ENCODE measurements at places on chromosomes 2 and 18.

DNA sequence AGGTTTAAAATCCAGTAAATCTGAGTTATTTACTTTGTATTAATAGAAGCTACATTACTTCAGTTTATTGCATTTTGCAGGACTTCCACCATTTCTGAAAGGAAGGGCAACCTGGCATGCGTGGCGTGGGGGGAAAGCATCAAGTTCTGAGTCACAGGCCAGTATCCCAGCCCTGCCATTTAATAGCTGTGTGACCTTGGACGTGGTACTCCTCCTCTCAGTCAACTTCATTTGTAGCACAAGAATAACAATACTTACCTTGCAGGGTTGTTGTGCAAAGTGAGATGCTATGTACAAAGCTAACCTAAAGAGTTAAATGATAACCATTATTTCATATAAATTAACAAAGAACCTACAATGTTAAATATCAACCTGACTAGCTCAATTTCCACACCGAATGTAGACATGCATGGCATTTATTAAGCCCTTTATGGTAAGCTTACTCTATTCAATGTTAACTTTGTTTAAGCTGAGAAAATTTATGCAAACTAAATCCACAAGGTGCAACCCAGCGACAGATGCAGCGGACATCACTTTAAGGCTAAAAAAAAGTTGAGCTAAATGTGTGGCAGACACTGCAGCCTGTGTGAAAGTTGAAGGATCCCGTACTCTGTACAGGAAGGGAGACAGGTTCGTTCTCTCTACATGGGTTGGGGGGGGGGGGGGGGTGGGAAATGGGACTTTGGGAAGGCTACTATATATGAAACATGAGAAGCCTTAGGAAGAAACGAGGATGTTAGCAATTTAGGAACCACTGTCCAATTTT is 17.2 kb upstream of the STPG4 start:
- DNase-seq: no peak

- DNase-seq: no peak
Measured at GRCh38 chr18:65751155-65752085, 608 bp downstream of the CDH7 start.

DNA sequence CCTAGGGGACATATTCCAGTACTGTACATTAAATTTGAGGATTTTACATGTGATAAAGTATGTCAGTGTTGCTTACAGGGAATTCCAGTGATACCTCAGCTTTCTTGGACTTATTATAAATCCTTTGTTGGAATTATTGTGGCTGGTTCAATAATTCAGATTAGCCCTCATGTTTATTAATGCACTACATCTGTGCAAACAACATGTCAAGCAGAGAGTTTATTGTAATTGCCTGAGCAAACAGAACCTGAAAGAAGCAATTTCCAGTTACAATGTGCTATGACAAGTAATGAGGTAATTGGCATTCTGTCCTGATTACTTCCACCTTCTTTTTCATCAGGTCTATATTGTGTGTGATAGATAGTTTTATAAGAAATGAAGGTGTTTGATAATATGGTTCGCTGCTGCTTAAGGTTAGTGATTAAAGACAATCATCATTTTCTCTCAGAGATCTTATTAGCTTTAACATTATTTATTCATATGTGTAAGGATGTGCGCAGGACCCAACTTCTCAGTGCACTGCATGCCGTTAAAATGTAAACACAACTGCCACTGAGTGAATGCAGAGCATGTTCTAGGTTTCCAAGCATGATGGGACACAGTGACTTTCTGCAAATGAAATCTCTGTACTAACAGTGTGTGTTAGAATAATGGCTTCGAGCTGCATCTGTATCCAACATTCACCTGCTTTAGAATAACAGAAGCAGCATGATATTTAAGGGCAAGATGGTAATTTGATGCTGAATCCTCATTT is 973.7 kb upstream of the POU3F3 start:
- DNase-seq: no peak

GRCh38 chr2:230958820-230959756 is 34.0 kb upstream of the GPR55 start:
- no peak for DNase-seq

DNA sequence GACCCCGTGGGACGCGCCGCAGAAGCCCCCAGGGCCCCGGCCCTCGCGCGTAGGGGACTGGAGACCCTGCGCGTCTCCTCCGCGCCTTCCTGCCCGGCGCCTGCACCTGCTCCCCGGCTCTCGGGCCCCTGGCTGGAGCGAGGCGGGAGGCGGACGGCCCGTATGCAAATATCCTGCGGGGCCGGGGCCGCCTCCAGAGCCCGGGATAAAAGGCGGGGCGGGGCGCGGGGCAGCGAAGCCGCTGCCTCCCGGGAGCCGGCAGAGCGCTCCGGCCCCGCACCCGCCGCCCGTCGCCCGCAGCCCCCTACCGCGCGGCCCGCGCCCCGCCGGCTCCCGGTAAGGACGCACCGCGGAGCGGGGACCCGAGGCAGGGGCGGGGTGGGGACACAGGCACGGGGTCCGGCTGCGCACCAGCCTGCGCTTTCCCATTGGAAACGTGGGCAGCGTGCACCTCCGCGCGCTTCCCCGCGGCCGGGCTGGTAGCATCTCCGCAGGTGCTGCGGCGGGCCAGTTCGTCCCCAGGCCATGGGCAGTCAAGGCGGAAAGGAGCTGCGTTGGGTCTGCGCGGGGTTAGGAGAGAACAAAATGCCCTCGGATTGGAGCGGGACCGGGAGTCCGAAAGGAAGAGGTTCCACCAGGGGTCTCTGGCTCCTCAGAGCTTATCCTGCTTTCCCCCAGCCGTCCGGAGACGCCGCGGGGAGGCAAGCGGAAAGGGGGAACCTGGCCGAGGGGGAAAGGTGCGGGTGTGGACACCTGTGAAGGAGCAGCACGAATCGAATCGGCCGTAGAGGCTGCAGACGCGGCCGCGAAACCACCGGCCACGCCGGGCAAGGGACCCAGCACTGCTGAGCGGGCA is at the start of gene ATP6V1C2:
ATP6V1C2 (plus strand) TSS at position 235 of the 856 bp plus-strand sequence. CDS start 1,220 bp downstream, outside the sequence.
- DNase-seq: no peak

Measured in hematopoietic multipotent progenitor cell treated with erythropoietin and hydrocortisone succinate and interleukin-3 and kit ligand, for 8 days (in vitro differentiated cells).